Left kidney (tissue), 8 donors: ENCODE measurements at places on chromosomes 3 and 15. TPM values are rescaled to one million over a fixed set of nuclear protein-coding genes. Genes with fewer than 3 reads are reported as not detected.
A peak's percentile ranks its signal among the peaks of the same experiment; 100 is the strongest.

DNA sequence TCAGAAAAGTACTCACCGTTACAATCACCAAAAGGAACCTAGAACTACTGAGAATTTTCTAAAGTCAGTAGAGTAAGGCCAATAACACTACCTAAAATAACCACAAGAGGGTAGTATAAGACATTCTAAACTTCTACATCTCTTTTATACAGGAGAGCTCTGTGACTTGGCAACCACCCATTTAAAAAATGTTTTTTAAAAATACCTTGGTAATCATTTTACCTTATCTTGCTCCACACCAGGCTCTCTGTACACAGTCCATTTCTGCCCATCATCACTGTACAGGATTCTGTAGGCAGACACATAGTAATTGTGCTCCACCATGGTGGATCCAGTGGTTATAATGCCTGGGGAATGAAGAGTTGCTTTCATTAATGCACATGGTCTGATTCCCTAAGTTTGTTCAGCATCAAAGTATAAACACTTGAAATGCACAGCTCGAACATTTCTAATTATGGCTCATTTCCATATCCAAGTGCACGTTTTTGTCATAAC is 54.5 kb downstream of the ST3GAL6 start:
- peak; percentile 44 for DNase-seq

- no peak for DNase-seq
These were observed 83.8 kb downstream of the MBNL1 start for GRCh38 chr3:152352554-152352953.

DNA sequence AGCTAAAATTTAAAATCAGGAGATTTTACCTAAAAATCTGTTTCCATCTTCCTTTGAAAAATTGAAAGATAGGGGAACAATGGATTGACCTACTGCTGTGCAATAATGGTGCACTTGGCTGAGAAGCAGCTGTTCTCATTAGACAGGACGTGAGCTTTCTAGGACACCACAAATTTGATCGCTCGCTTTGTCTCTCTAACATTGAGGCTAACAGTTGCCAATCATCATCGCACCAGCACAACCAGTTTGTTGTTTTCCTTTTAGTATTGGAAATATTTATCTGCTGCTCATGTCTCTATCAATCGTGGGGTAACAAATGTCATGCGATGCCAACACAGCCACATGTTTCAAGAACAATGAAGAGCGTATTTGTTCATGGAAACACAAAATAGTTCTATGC is 228.8 kb upstream of the P2RY1 start:
- DNase-seq, result no peak

GRCh38 chr3:193742628-193743027 is 149.6 kb downstream of the OPA1 start:
- no peak for DNase-seq

DNA sequence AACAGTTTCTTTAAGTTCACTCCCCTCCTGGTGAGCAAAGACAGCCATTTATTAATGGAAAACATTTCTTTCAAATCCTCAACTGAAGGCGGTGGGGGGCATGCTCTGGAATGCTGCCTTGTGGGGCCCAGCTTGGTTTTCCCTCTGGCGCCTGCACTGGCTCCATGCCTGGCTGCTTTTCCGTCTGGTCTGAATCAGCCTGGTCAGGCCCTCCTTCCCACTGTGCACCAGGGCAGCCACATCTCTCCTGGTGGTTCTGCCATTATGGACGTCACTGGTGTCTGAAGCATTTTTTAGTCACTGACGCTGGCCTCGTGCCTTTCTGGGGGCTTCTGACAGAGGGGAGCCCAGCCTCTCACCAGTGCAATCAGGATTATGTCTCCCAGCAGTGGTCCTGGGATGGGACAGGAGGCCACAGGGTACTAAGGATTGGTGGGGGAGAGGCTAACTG is 57.6 kb upstream of the APEH start:
- DNase-seq, result peak; percentile 63

Gene GPR156
- 3.4 TPM for polyA plus RNA-seq

Gene KIF15
- 39.8 TPM for polyA plus RNA-seq

Gene EFCAB12
- 5.9 TPM for polyA plus RNA-seq
